ENCODE measurements at places on chromosomes 11 and 22.

DNA sequence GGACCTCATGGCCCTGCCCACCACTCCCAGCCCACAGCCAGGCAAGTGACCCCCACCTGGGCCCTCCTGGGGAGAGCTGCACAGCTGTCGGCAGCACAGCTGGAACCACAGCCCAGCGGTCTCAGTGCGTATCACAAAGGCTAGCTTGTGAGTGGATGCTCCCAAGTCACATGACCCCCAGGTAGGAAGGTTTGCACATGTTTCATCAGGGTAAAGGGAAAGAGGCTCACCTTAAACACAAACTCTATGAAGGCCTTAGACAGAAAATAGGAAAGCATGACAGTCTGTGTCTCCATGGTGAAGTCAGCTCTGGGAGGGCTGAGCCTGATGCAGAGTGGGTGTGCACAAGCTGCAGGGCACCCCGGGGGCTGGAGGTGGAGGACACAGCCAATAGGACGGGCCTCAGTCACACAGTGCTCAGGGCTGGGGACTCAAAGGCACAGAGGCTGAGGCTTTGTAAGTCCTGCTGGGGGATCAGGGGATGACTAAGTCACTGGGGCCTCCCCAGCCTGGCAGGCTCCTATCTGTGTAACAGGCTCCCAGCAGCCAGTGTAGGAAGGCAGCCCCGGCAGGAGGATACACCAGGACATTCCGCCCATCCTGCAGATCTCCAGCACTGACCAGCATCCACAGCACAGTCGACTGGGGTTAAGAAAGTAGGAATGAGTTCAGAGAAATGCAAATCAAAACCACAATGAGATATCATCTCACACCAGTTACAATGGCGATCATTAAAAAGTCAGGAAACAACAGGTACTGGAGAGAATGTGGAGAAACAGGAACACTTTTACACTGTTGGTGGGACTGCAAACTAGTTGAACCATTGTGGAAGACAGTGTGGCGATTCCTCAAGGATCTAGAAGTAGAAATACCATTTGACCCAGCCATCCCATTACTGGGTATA is 22.0 kb downstream of the CELSR1 start:
- DNase-seq, result no peak

DNA sequence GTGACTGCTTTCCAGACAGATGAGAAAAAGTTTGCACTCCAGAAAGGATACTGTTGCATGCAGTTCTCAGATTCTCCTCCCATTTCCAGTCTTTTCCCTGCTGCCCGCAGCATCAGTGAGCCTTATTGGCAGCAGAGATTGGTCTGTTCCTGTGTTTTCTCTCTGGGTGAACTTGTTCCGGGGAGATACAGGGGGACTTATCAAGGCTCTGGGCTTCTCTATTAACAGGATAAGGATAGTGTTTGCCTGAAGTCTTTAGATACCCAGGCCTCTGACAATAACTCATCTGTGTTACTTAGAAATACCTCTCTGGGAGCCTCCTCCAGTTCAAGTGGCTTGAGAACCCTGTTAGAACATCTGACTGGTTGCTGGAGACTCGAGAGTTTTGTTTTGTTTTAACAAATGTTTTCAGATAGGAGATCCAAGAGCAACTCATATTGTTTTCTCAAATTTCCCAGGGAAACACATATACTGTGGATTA is 154.7 kb downstream of the BLID start:
- DNase-seq, result no peak

GRCh38 chr22:23251445-23252093 is 71.3 kb downstream of the BCR start:
- no peak for DNase-seq

DNA sequence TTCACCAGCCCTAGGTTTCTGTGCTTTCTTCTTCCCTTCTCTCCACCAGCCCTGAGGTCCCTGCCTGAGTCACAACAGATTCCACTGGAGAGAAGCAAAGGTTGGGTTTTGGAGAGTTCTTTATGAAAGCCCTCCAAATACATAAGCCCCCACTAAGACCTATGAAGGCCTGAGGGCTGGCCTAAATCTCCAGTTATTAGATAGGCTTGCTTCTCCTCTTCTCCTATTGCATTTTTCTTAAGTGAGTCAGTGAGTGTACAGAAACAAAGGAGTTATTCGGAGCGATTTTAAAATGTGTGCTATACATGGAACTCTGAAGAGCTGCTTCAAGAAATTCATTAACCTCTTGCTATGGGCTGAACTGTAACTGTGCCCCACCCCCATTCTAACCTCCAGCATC is 1057.3 kb downstream of the OPCML start:
- DNase-seq, result no peak

GRCh38 chr11:83140691-83141455 is 16.1 kb upstream of the PCF11 start:
- no peak for DNase-seq

DNA sequence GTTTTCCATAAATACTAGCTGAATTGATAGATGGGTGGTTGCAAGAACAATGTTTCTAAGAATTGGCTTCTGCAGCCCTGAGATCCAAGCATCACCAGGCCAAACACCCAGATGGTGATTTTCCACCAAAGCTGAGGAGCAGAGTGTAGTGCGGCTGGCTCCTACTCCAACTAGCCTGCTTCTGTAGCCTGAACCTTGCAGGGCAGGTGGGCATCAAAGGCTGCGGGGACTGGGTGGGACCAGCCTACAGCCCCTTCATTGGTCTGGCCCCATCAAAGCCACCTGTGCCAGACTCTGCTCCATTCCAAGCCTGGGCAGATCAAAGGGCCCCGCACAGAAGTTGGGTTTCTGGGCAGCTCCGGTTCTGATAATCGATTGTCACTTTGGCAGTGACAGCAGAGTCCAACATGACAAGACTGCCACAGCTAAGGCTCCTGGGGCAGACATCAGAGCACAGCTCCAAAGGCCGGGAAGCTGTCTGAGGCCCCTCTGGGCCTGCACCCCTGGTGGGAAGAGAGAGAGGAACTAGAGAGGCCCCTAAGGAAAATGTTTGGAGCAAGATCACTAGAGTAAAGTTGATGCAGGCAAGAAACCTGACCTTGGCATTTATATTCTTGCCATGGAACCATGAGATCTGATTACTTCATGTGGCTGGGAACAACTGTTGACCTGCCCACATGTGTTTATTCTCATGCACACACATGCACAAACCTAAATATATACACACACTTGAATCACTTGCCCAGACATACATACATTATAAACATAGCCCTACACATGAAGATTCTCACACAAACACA is 582.9 kb downstream of the INSC start:
- DNase-seq, result no peak

GRCh38 chr11:101552888-101553287 is 30.9 kb downstream of the TRPC6 start:
- DNase-seq, result no peak

DNA sequence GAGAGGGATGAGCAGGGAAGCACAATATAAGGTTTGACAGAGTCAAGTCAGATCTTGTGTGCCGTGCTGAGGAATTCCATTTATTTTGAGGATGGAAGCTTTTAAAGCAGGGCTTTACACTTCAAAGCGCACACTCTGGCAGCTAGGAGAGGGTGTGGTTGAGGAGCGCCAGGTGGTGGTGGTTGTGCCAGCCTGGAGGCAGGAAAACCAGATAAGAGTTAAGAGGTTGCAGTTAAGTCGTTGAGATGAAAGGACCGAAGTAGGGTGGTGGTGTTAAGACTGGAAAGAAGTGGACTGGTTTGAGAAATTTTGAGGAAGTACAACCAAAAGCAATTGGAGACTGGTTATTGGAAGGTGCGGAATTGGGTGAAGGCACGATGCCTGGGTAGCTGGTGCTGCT is 231.6 kb upstream of the TBCEL start:
- DNase-seq, result no peak

DNA sequence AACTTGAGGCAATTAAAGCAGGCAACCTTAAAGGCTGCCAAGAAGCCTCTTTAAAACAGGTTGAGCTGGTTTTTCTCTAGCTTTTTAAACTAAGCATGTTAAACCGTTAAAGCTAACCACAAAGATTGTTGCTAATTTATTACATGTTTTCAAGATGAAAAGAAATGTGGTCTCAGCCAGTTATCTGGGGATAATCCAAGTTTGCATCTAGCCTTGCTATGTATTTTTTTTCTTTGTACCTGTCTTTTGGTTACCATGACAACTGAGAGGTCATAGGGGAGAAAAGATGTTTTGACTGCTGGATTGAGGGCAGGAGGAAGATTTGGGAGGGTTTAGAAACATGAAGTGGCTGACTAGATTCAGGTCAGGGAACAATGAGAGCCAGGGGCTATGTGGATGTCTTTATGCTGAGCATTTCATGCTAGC is 19.2 kb upstream of the PGM2L1 start:
- no peak for DNase-seq

- DNase-seq, result no peak
Observed at GRCh38 chr11:95143106-95143681, 53.5 kb downstream of the ENDOD1 start.

GRCh38 chr22:45502215-45503049 is at the start of gene FBLN1:
Gene FBLN1, plus strand, starts transcription at chr22:45502883. Its CDS starts 103 bp downstream, at chr22:45502986.
- no peak for DNase-seq

DNA sequence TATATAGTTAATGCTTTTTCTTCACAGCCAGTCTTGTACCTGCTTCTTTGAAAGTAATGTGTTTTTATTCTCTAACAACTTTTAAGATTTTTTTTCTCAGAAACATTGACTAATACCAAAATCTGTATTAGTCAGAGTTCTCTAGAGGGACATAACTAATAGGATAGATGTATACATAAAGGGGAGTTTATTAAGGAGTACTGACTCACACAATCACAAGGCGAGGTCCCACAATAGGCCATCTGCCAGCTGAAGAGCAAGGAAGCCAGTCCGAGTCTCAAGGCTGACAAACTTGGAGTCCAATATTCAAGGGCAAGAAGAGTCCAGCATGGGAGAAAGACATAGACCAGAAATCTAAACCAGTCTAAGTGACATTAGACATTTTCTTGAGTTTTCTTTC is 140.0 kb downstream of the RAB38 start:
- DNase-seq, result no peak

DNA sequence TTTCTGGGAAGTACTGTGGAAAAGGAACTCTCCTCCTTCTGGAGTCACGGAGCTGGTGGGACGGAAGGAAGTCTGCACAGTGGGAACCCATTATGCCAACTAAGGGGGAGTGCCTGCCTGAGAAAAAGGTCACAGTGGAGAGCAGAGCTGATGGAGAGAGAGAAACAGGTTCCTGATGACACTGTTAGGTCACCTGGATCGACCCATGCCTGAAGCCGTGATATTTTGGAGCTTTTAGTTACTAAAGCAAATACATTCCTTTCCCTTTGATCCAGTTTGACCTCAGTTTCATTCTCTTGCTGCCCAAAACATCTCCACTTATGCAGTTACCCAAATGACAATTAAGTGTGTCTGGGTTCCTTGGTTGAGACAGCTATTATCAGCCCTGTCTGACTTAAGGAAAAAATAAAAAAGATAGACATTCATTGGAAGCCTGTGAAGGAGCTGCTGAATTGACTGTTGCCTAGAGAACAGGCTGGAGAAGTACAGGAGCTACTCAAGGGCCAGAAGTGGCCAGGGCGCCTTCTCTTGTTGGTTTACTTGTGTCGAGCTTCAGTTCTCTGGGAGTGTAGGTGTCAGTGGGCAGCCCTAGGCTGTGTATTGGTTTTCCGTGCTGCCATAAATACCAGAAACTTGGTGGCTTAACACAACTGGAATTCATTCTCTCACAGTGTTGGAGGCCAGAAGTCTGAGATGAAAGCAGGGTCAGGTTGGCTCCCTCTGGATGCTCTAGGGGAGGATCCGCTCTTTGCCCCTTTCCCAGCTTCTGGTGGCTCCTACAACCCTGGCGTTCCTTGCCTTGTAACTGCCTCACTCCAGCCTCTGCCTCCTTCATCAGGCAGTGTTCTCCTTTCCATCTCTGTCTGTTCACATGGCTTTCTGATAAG is 13.6 kb downstream of the MRGPRD start:
- no peak for DNase-seq

DNA sequence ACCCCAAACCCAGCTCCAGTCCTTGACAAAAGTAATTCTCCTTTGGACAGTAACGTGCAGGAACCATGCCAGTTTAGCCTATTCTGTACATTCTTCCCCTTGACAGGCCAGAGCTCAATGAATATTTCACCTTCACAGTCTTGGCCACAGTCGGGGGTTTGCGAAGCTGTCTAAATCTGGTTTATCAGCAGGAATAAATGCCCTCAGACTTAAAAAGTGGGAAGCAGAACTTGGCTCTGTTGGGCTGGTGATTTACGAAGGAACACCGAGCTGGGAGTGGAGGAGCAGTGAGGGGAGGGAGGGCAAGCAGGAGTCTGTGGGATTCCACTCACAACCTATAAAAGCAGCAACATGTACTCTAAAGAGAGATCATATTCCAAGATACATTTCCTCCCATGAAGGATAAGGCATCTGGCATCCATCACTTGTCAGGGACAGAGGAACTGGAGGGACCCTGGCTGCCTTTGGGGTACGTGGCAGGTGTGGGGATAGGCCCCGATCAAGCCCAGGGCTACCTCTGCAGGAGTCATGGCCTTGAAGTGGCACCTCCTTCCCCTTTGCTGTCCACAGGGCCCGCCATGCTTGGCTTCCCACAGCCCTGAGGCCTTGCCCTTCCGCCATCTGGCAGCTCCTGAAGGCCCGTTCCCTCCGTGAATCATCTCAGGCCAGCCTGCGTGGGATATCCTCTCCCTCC is 154.3 kb downstream of the ADAMTS15 start:
- DNase-seq, result no peak

DNA sequence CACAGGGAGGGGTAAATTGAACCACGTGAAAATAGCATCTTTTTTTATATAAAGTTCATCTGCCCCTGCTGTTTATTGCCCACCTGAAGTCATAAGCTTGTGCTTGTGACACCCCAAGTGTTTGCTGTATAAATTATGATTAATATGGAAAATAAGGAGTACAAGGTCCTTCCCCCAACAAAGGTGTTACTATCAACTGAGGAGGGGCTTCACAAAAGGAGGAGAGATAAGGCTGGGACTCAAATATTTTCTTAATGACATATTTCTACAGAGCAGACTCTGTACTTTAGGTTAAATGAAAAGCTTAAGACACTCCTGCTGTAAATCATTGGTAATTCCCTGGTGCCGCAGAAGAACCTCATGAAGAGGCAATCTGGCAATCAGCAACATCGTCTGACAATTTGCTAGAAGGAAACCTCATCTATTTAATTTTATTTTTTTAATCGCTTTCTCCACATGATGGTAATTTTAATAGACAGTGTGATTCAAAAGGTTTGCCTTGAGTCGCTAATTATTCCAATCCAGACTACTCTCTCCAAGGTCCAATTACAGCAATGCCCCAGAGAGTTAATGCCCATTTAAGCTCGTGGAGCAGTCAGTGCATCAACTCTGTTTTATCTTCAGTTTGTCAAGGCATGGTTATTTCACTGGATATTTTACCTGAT is 1432.4 kb downstream of the FAM181B start:
- DNase-seq, result no peak

DNA sequence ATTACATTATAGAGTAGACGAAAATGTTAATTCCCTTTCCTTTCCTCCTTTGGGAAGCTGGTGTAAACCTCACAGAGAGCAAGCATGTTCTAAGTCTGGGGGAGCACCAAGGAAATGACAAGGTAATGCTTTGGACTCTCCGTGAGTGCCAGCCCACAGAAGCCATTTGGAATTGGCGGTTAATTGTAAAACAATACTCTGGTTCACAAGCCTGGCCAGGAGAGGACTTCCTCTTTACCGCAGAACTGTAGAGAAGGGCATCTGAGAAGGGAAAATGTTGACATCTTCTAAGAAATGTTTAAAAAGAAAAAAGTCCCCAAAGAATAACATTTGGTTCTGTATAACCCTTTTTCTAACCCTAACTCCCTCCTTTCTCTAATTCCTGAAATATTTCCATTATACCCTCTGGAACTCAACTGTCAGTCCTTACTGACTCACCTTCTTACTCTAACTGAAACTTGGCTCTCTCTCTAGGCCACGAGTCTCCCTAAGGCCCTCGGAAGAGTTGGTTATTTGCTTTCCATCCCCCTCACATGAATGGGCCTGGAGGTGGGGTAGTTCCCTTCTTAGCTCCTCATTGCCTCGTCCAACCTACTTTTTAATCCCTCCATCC is 379.8 kb downstream of the SOX6 start:
- no peak for DNase-seq

Data from stimulated activated CD8-positive, alpha-beta memory T cell treated with anti-CD3 and anti-CD28 coated beads, Interleukin-4, amount 100 ng/mL, for 4 hours (primary cell).